ENCODE measurements at places on chromosomes 13 and 19.

DNA sequence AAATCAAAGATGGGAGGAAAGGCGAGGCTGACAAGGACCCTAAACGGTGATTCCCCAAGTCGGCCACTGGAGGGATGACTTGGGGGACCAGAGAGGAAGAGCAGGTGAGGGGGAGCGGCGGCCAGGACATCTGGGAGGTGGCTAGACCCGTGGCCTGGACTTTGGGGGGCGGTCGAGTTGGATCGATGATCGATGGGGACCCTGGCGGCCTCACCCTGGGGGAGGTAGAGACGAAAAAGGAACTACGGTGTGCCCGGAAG is 7.7 kb upstream of the CIRBP start:
- DNase-seq, result peak; percentile 88

GRCh38 chr13:45950386-45951000 is 98.9 kb upstream of the SIAH3 start:
- DNase-seq, result no peak

- DNase-seq, result peak; percentile 23
Measured at GRCh38 chr19:4322942-4323665, 15.5 kb downstream of the STAP2 start.

GRCh38 chr19:33193865-33194362 is at the start of gene LRP3:
Gene LRP3 (plus strand): TSS chr19:33194330. CDS start chr19:33194786, 456 bp downstream.
- DNase-seq, result peak; percentile 55

DNA sequence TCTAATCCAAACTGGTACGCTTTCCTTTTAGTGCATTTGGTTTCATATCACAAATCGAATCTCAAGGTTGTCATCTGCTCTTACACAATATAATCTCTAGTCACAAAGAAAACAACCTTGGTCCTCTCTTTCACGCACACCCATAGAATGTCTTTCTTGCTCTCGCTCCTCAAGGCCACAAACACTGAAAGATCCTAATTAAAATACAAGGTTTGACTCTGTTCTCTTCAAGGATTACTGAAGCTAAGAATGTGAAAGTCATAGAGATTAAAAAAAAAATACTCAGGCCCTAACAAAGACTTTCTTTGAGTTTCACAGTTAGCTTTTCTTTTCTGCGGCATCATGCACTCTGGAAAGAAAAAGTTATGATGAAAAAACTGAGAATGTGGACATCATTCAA is 891.5 kb downstream of the EFNB2 start:
- no peak for DNase-seq

DNA sequence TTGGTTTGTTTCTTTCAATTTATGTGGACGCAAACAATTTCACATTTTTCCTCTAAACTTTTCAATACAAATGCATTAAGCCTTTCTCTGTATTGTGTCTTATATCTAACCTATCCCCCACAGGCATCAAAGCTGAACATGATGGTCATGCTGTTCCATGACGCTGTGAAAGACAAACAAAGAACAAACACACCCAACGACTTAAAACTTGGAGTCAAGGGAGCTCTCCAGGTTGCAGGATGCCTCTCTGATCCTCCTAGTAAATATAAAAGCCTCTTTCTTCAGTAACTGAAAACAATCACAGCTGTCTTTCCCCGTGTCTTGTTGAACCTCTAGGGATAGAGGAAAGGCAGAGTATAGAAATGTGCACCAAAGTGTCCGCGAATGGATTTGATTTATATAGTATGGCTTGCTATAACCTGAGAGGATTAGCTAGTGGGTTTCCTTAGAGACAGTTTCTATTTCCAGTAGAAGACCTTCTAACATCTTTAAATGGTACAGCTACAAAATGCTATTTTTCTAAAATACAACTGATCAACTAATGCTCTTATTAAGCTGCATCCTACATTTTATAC is 43.1 kb downstream of the PCDH9 start:
- DNase-seq, result peak; percentile 6

DNA sequence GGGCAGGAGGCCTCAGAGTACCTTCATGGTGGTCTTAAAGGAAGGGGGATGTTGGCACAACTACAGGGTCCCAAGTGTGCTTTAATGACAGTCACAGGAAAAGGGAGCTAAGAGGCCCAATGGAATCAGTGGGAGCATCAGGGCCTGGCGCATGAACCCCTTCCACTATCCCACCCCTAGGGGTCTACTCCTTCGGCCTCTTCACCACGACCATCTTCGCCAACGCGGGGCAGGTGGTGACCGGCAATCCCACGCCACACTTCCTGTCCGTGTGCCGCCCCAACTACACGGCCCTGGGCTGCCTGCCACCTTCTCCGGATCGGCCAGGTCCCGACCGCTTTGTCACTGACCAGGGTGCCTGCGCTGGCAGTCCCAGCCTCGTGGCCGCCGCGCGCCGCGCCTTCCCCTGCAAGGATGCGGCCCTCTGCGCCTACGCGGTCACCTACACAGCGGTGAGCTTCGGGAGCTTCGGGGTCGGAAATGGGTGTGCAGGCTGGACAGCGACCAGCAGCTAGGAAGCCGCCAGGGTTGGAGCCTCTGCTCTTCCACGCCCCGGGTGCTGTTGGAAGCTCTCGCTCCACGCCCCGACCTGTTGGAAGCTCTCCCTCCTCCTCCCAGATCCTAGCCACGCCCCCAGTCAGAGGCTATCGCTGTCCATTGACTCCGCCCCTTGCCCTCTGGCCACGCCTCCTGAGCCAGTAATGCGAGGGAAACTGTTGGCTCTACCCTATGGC is 6.0 kb downstream of the PLPPR2 start:
- DNase-seq, result peak; percentile 99
